ENCODE measurements at places on chromosomes 13 and 19.

DNA sequence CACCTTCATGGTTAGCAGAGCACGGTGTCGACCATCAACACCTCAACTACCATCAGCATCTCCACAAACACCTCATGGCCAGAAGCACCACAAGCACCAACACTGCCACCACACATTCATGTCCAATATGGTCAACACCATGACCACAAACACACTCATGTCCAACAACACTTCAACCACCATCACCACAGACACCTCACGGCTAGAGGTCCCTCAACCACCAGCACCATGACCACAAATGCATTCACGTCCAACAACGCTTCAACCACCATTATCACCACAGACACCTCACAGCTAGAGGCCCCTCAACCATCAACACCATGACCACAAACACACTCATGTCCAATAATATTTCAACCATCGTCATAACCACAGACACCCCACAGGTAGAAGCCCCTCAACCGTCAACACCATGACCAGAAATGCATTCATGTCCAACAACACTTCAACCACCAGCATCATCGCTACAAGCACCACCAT is 10.2 kb downstream of the TRAPPC5 start:
- DNase-seq: no peak

GRCh38 chr19:57245959-57246358 is 5.5 kb downstream of the ZNF805 start:
- DNase-seq: no peak

- DNase-seq: no peak
These were observed 78.5 kb upstream of the NBEA start for GRCh38 chr13:34863360-34864135.

- DNase-seq: no peak
These were observed 1444.1 kb downstream of the SLITRK5 start for GRCh38 chr13:89115307-89115706.

DNA sequence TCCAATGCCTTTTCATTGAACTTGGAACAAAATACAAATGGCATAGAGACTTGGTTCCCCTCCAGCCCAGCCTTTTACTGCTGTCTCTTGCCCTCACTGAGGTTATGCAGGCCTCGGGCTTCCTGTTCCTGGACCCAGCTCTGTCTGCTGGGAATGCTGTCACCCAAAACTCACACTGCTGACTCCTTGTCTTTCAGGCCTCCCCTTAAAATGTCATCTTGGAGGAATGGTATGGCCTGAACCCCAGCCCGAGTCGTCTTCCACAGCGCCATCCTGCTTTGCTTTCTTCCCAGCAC is 9.7 kb upstream of the ANKRD10 start:
- no peak for DNase-seq

- no peak for DNase-seq
These were observed 43.4 kb downstream of the ACTN4 start for GRCh38 chr19:38690832-38691231.

- DNase-seq: no peak
These were observed 55.5 kb downstream of the TBC1D4 start for GRCh38 chr13:75426421-75426820.

DNA sequence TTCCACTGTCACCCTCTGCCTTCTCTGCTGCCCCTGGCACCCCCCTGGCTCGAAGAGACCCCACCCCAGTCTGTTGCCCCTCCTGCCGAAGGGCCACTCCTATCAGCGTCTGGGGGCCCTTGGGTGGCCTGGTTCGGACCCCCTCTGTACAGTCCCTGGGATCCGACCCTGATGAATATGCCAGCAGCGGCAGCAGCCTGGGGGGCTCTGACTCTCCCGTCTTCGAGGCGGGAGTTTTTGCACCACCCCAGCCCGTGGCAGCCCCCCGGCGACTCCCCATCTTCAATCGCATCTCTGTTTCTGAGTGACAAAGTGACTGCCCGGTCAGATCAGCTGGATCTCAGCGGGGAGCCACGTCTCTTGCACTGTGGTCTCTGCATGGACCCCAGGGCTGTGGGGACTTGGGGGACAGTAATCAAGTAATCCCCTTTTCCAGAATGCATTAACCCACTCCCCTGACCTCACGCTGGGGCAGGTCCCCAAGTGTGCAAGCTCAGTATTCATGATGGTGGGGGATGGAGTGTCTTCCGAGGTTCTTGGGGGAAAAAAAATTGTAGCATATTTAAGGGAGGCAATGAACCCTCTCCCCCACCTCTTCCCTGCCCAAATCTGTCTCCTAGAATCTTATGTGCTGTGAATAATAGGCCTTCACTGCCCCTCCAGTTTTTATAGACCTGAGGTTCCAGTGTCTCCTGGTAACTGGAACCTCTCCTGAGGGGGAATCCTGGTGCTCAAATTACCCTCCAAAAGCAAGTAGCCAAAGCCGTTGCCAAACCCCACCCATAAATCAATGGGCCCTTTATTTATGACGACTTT is 2.0 kb downstream of the ZFP36 start:
- no peak for DNase-seq

DNA sequence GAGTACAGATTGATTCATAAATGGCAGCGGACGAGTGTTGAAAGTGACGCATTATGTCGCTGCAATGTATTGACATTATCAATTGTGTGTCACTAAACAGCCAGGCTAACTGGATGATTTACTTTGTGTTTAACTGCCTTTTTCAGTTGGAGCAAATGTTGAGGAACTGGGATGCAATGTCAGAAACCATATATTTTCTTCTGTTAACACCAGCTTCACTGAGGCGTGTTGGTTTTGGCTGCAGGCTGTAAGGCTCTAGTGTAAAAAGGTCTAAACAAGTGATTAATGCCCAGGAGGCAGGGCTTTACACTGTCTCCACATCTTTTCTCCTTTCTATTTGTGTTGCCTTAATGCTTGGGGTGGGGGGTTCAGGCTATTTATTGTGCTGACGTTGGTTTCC is 80.1 kb downstream of the GGACT start:
- no peak for DNase-seq

- DNase-seq: no peak
These were observed 63.9 kb downstream of the POSTN start for GRCh38 chr13:37534676-37535075.

DNA sequence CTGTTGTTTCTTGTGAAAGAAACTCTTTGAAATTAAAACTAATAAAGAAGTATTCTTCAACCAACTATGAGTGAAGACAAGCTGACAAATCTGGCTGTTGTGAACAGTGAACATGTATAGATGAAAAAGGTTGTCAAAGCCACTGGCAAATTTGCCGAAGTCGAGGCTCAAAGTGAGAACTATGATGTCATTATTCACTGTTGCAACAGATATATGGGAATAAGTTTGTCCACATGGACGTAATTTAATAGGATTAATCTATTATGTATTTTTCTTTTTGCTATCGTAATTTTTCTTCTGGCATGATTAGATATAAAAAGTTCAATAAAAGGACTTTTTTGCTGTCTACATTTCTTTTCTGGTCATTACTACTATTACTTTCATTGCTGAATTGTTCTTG is 223.2 kb upstream of the ZNF507 start:
- DNase-seq: no peak

GRCh38 chr19:12779162-12779993 is 4.0 kb upstream of the HOOK2 start:
- DNase-seq: no peak

- no peak for DNase-seq
These were observed at the start of gene EFNA2 for GRCh38 chr19:1285737-1286360. Gene EFNA2, plus strand, starts transcription at chr19:1285873. Its CDS starts 296 bp downstream, at chr19:1286169.

GRCh38 chr13:89380101-89380500 is 1708.9 kb downstream of the SLITRK5 start:
- DNase-seq: no peak

- DNase-seq: no peak
These were observed 837 bp downstream of the GNA15 start for GRCh38 chr19:3136684-3137055.

DNA sequence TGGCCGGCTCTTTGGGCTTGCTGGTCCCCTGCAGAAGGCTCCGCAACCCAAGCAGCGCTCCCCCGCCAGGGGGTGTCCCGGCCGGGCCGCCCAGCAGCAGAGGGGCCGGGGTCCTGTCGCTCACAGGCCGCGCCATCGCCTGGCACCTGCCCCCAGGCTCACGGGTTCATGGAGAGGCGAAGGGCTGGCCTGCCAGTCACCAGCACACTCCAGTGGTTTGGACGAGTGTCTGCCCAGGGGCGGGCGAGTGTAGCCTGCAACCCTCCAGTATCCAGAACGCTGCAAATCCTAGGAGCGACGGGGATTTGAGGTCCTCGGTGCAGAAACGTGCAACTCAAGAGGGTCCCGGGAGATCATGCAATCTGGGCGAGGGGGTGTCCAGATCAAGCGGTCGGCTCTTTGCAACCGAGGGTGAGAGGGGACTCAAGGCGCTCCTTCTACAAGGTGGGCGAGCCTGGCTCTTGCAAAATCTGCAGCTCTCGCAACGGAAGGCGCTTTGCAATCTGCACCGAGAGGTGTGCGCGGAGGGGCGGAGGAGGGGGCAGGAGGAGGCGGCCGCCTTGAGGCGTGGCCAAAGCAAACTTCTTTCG is at the start of gene DBP:
TSS of gene DBP (minus strand) at position 521 of the 590 bp plus-strand sequence. CDS start at position 136, 385 bp downstream.
- DNase-seq: no peak

GRCh38 chr13:101572456-101572855 is 120.0 kb downstream of the ITGBL1 start:
- DNase-seq: no peak

GRCh38 chr13:97385146-97385545 is 48.8 kb upstream of the RAP2A start:
- no peak for DNase-seq

- DNase-seq: no peak
These were observed 461 bp upstream of the TM9SF2 start for GRCh38 chr13:99500839-99501183.

- DNase-seq: no peak
These were observed 144.8 kb downstream of the DACH1 start for GRCh38 chr13:71722206-71722605.

GRCh38 chr19:1214862-1215731 is 9.5 kb downstream of the STK11 start:
- DNase-seq: no peak

DNA sequence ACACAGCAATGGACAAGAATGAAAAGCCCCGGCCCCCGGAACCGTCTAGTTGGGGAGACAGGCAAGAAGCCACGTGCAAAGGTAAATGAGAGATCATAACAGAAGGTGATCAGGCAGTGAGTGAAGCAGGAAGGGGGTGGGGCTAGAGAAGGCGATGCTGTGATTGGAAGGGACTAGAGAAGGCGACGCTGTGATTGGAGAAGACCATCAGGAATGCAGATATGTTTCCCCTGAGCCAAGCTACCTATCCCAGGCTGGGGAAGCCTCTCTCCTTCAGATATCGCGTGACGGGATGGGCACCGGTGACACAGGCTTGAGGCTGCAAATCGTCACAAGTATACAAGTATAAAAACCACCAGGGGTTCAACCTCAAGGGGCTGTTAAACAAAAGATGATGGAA is 21.8 kb downstream of the DCAF15 start:
- DNase-seq: no peak

DNA sequence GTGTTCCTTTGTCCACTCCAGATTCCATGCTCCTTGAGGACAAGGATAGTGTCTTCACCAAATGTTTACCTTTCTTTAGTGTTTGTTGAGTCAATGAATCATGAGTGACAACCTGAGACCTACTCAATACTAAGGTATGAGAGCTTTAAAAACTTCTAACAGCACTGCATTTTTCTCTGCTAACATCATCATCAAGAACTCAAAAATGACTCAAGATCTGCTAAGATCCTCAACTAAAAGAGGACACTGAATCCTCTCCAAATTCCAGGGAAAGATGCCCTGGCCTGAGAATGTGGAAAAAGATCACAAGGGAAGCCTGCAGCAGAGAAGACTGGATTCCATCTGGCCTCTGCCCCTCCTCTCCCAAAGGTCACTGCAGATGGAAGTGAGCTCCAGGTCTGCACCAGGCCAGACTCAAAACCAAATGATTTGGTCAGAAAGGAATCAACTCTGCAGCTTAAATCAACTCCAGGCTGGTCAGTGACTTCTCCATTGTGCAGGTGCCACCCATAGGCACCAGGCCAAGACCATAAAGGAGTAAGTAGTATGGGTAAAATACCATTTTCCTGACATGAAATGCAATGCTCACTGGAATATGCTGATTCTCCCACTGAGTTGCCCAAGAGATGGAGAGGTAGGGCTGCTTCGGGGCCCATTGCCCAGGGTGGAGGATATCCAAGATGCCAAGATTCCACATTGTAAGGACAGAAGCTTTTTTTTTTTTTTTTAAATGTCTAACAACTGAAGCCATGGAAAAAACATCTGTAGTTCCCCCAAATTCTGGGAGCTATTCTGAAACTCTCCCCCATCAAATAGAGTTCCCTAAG is 89.5 kb upstream of the DOCK9 start:
- DNase-seq: no peak

GRCh38 chr19:13001502-13002165 is 6.4 kb downstream of the NFIX start:
- no peak for DNase-seq

GRCh38 chr19:38741670-38742069 is 2.6 kb downstream of the CAPN12 start:
- DNase-seq: no peak

GRCh38 chr19:35460608-35461007 is 12.6 kb downstream of the FFAR2 start:
- no peak for DNase-seq

DNA sequence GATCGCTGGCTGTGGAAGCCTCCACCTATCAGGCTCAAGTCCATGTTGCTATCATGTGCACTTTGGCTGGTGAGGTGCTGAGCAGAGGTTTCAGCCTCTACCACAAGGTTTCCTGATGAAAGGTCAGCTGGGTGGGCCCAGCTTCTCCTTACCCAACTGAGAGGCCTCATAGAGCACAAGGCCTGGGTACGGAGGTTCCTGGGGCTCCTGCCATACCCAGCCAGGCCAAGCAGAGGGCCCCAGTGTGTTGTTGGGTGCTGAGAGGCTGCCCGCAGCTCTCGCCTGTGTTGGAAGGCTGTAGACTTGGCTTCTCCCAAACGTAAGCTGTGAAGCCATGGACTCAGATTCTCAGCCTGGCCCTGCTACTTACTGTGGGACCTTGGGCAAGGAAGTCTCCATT is 28.2 kb downstream of the ACTN4 start:
- no peak for DNase-seq

GRCh38 chr13:91232716-91233115 is 114.8 kb upstream of the MIR17HG start:
- DNase-seq: no peak

DNA sequence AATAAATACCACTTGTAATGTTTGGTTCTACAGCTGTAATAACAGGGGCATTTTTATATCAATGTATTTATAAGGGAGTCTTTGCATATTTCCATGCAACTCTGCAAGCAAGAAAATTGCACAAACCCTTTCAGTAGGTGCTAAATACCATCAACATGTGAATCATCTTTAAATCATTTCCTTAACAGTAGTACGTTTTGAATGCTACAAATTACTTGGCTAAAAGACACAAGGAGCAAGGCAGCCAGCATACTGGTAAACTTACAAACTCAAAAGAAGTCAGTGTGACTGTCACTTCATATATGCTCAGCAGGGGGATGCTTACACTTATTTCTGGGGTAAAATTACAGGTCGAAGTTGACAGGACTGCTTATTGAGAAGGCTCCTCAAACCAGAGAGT is 402.4 kb downstream of the EFNB2 start:
- DNase-seq: no peak

- no peak for DNase-seq
These were observed 97.7 kb upstream of the DOCK9 start for GRCh38 chr13:99075268-99076191.
